ENCODE measurements at places on chromosomes 12 and 14.

DNA sequence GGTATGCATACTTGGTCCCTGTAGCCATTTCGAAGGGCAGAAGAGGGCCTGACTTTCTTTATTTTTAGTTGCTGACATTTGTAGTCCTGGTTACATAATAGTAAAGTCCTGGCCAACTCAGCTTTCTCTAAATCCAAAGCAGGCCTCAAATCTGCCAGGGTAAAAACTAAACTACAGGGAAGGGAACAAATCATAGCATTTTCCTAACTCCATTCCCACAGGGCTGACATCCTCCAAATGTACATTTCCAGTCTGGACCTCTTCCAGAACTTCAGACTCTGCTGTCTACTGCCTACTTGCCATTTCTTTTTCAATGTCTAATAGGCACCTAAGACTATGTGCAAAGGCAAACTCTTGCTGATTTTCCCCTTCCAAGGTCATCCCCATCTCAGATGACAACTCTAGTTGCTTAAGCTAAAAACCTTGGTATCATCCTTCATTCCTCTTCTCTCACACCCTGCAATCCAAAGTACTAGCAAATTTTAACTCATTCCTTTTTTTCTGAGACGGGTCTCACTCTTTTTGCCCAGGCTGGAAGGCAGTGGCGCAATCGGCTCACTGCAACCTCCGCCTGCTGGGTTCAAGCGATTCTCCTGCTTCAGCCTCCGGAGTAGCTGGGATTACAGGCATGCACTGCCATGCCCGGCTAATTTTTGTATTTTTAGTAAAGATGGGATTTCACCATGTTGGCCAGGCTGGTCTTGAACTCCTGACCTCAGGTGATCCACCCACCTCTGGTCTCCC lies 2.0 kb downstream of the DDIT3 start:
- no peak for DNase-seq

- DNase-seq, result peak; percentile 69
Measured at GRCh38 chr12:31362759-31363415, 36.9 kb upstream of the SINHCAF start.

DNA sequence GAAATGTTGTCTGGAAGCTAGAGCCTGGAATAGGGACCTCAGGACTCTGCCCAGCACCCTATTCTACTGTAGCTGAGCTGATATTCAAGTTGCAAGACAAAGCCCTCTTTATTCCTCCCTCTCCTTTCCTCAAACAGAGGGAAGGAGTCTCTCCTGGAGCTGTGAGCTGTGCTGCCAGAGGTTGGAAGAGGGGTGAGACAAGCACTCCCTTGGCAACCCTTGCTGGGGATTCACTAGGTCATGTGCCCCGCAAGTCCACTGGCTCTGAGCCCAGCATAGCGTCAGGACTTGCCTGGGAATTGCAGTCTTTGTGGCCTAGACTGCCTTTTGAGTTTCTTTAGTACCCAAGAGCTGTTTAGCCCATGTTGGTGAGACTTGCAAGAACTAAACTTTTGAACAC lies 11.4 kb upstream of the ASCL1 start:
- DNase-seq, result no peak

GRCh38 chr12:26841085-26841484 lies 8.1 kb upstream of the ITPR2 start:
- DNase-seq, result no peak

- DNase-seq, result no peak
Measured at GRCh38 chr12:104526751-104527150, 70.0 kb downstream of the CHST11 start.

- no peak for DNase-seq
Measured at GRCh38 chr12:32264961-32265360, 134.4 kb upstream of the FGD4 start.

DNA sequence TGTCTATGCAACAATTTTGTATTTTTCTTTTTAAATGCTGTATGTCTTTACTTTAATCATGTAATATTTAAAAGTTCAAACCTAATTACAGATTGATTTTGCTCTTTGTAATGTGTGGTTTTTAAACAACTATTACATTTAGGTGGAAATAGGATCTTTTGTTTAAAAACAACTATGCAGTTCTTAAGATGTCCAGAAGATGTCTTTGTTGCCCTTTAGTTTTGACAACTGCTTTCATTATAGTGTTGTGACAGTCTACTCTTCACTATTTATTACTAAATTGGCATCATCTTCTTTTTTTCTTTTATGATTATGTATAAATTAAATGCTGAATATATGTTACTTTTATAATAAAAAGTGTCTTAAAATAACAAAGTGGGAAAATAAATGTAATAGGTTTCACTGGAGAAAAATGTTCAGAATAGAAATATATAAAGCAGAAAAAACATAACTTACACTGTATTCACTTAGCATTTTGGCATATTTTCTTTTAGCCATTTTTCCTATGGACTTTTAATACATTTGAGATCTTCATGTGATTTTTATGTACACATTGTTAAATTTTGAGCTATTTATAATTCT lies 27.1 kb upstream of the PCNX4 start:
- peak; percentile 6 for DNase-seq

GRCh38 chr14:23704890-23705289 lies 68.7 kb downstream of the DHRS2 start:
- no peak for DNase-seq

- DNase-seq, result peak; percentile 15
Measured at GRCh38 chr14:80587096-80587724, 354.3 kb downstream of the CEP128 start.

GRCh38 chr12:129961091-129961490 lies 57.3 kb upstream of the TMEM132D start:
- DNase-seq, result no peak

DNA sequence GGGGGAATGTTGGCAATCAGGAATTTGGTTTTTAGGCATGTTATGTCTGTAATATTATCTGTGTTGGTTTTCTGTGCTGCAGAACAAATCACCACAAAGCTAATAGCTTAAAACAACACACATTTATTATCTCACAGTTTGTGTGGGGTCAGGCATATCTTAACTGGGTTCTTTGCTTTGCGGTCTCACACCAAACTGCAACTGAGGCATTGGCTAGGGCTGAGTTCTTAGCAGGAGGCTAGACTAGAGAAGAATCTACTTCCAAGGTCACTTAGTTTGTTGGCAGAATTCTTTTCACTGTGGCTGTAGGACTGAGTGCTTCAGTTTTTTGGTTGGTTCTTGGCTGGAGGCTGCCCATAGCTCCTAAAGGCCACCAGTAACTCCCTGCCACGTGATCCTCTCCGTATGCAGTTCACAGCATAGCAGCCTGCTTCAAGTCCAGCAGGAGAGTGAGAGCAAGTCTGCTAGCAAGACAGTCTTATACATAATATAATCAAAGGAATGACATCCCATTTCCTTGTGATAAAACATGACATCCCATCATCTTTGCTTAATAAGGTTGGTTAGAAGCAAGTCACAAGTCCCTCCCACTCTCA lies 21.6 kb downstream of the ATF1 start:
- DNase-seq, result no peak

GRCh38 chr12:5925646-5926045 lies 19.4 kb downstream of the ANO2 start:
- DNase-seq, result no peak

DNA sequence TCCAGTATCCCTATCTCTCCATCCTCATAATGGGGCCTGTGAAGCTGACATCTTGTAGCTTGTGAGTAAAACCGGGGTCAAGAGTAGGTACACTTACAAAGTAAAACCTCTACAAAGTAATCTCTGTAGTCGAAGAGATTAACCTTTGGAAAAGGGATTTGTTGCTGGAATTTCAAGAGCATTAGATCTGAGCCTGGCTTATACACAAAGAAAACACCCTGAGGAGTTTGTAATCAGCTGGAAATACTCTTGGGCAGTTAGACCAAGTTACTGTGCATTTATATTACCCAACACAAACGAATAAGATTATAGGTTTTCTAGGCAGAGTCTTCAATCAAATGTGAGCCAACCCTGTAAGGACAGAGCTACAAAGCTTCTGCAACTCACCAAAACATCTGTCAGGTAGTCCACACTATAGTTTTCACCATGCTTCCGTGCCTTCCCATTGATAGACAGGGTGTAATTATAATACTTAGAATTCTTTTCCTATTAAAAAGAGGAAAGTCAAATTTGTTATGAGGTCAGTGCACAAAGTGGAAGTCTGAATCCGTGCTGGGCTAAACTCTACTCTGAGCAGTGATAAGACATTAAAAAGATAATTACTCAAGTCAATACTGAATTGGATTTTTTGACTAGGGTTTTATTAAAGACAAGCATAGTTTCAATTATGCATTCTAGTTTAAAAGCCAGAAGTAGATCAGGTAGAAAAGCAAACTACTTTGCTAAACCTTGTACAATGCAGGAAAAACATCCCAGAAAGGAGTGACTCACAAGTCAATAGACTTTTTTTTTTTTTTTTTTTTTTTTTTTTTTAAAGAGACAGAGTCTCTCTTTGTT lies 14.6 kb downstream of the GNS start:
- no peak for DNase-seq

- DNase-seq, result peak; percentile 52
Measured at GRCh38 chr14:98189062-98189461, 1082.9 kb downstream of the BCL11B start.

GRCh38 chr12:123441523-123442164 lies 5.2 kb upstream of the RILPL2 start:
- DNase-seq, result no peak

DNA sequence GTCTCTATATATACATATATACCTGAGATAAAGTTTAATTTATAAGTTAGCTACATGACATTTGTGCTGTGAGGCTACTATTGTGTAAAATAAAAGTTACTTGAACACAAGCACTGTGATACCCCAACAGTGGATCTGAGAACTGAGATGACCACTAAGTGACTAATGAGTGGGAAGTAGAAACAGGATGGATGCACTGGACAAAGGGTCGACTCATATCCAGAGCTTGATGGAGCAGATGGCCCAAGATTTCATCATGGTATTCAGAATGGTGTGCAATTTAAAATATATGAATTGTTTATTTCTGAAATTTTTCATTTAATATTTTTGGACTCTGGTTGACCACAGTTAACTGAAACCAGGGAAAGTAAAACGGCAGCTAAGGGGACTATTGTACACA lies 908.6 kb upstream of the MDGA2 start:
- no peak for DNase-seq

GRCh38 chr12:128426511-128426910 lies 159.5 kb downstream of the TMEM132C start:
- no peak for DNase-seq

DNA sequence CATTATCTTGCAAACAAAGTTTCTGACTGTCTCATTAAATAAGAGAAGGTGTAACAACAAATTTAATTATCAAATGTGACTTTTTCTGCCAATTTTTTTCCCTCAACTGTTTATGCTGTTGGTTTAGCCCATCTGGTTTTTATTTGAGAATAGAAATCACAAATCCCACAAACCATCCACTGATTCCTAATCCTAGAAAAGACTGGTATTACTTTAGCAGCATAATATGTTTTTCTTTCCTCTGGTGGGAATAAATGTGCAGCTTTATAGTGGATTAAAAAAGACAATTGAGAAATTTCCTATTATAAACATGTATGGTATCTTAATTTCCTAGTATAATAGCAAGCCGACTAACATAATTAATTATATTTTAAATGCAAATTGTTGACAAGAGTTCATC lies 257.9 kb upstream of the FOXN3 start:
- DNase-seq, result no peak

- no peak for DNase-seq
Measured at GRCh38 chr14:77947372-77947771, 147.5 kb downstream of the ADCK1 start.

GRCh38 chr12:17652436-17652835 lies 437.6 kb downstream of the RERGL start:
- no peak for DNase-seq

- DNase-seq, result no peak
Measured at GRCh38 chr12:53186745-53187144, 6.0 kb upstream of the CSAD start.

- DNase-seq, result no peak
Measured at GRCh38 chr12:107359382-107359781, 266.0 kb upstream of the CRY1 start.

DNA sequence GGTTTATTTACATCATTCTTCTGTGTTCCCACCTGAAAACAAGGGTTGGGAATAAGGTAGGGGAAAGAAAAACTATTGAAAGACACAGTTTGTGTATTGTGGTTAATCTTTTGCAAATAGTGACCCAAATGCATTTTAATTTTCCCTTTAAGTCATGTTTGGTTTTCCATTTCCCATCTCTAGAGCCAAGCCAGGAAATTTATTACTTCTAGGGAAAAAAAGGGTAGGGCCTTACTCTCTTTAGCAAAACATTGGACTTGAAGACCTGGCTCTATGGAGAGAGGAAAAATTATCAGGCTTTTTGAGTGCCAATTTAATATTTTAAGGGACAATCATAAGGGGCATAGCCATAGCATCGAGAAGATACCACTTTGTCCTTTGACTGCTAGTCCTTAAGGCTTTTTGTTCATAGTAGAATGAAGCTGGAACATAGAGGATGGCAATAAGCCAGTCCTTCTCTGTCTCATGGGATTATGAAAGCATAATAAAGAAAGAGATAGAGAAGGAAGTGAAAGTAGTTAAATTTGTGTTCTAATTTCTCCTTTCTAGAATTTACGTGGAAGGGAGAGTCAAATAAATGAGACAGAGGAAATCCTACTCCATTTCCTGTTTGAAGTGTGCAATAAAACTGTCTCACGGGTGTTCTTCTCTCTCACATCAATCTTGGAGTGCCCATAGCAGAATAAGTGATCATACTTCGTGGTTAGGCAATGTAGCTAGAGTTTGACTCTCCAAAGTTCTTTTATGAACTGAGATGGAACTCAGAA lies 50.9 kb upstream of the PPFIA2 start:
- DNase-seq, result no peak

DNA sequence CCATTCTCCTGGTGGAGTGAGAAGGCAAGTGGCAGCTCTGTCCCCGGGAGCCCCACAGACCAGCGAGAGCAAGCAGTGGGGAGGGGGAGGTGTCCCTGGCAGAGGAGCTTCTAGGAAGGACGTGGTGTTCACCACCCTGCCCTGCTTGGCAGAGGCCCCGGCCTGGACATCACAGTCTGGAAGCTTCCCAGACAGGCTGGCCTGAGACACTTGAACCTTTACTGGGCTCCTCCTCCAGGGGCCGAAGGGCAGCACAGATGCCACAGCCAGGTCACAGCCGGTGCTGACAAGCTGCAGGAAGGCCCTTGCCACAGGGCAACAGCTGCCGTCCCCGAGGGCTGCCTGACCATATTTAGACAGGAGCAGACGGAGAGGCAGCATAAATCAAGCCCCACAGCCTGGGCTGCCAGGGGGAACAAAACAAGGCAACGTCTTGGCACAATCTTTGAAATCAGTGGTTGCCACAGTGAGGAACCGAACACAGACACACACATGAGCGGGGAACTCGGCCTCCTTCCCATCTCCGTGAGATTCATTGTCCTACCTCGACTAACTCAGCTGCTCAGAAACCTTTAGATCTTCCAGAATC lies 28.5 kb downstream of the PRIMA1 start:
- no peak for DNase-seq

Measured in NCI-H345 (cell line).